ENCODE measurements at places on chromosomes 16 and 17.

GRCh38 chr16:53611179-53611696, 92.4 kb downstream of the RPGRIP1L start:
- no peak for DNase-seq

- DNase-seq, result no peak
These were observed 16.4 kb downstream of the RARA start for GRCh38 chr17:40325156-40326013.

DNA sequence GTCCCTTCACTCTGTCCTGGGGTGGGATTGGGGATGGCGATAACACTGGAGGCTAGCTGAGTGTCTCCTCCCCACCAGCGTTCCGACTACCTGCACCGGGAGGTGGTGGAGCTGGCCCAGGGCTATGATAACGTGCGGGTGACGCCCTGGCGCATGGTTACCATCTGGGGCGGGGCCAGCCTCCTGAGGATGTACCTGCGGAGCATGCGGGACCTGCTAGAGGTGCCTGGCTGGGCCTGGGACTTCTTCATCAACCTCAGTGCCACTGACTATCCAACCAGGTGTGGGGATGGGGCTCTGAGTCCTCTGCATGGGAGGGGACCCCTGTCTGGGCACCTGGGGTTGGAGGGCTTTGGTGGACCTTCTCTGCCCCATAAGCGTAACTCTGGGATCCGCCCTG, 8.8 kb downstream of the XYLT2 start:
- no peak for DNase-seq

- no peak for DNase-seq
These were observed 32.8 kb downstream of the GLG1 start for GRCh38 chr16:74574146-74574545.

DNA sequence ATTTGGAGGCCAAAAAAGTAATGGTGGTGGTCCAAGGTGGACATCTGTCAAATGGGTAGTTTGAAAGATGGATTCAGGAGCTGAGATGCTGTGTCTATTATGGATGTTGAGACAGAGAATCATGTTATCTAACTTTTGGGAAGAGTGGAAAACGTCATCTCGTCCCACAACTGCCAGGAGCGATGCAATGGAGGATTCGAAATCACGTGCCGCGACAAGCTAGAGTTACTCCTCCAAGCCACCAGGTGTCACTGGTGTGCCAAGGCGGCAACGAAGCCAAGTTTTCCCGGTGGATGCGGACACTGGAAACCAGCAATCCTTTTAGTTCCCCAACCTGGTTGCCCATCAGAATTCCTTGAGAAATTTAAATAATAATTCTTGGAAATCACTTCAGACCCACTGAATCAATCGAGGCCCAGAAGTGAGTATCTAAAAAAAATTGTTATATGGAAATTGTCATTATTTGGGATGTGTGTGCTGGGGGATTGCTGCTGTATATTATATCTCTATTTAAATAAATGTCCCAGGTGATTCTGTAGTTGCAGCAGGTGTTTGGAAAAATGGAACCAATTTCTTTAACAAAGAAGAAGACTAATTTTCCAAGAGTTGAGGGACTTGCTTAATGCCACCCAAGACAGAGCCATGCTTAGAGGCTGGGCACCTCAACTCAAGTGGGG, 206.1 kb downstream of the HAPSTR1 start:
- peak; percentile 33 for DNase-seq

Data from iPS DF 19.7 (cell line).